ENCODE measurements at places on chromosomes 16 and 17.

- peaks cover 36% of the 10 kb centered on the region for H3K4me1 ChIP-seq
- H3K27ac ChIP-seq: no peak overlapping the region
- no peaks in the 10 kb centered on the region for H3K36me3 ChIP-seq
- DNase-seq: no peak
These were observed 1.3 kb upstream of the MRTFB start for GRCh38 chr16:14069818-14070217.

- no peaks in the 10 kb centered on the region for H3K36me3 ChIP-seq
- peaks cover 20% of the 10 kb centered on the region for H3K4me1 ChIP-seq
- peaks cover 54% of the 10 kb centered on the region for H3K27me3 ChIP-seq
- H3K27ac ChIP-seq: no peak within 1 kb of the TSS
- no peak for DNase-seq
- H3K4me3 ChIP-seq: peak within 1 kb of the TSS; percentile 60
These were observed at the start of gene DOC2A for GRCh38 chr16:30010844-30011713. Gene DOC2A (minus strand): TSS chr16:30011027. CDS start chr16:30010222, 805 bp downstream.

GRCh38 chr16:10868596-10869469 is 8.2 kb upstream of the CIITA start:
- H3K4me3 ChIP-seq: peak overlapping the region; percentile 41
- no peaks in the 10 kb centered on the region for H3K36me3 ChIP-seq
- H3K27me3 ChIP-seq: no peaks in the 10 kb centered on the region
- H3K27ac ChIP-seq: peak overlapping the region; percentile 81
- peak; percentile 52 for DNase-seq

DNA sequence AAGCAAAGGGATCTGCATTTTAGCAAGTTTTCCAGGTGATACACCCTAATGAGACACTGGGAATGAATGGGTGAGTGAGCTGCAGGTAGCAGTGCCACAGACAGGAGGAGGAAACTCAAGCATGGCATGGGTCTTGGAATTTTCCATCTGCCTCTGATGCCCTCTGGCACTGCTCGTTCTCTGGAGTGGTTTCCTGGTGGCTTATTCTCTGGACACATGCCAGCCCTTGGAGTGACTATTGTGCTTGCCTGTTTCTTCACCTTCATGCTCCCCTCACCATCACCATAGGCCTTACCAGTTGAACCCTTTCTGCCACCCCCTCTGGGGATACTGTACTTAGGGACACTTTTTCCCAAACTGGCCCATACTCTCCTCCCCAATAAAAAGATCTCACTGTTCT is 1.6 kb downstream of the COASY start:
- peak overlapping the region; percentile 96 for H3K4me3 ChIP-seq
- no peak for DNase-seq
- H3K4me1 ChIP-seq: peaks cover 66% of the 10 kb centered on the region
- peaks cover 24% of the 10 kb centered on the region for H3K36me3 ChIP-seq
- no peaks in the 10 kb centered on the region for H3K27me3 ChIP-seq
- H3K27ac ChIP-seq: no peak overlapping the region

- no peak overlapping the region for H3K27ac ChIP-seq
- H3K4me3 ChIP-seq: no peak overlapping the region
- DNase-seq: no peak
- no peaks in the 10 kb centered on the region for H3K4me1 ChIP-seq
- peaks cover 41% of the 10 kb centered on the region for H3K27me3 ChIP-seq
These were observed 6.6 kb downstream of the IL21R start for GRCh38 chr16:27408602-27409031.

GRCh38 chr17:10025224-10025623 is 120.2 kb upstream of the RCVRN start:
- DNase-seq: no peak
- peaks cover 65% of the 10 kb centered on the region for H3K4me1 ChIP-seq
- no peak overlapping the region for H3K27ac ChIP-seq
- H3K4me3 ChIP-seq: no peak overlapping the region
- H3K36me3 ChIP-seq: no peaks in the 10 kb centered on the region

DNA sequence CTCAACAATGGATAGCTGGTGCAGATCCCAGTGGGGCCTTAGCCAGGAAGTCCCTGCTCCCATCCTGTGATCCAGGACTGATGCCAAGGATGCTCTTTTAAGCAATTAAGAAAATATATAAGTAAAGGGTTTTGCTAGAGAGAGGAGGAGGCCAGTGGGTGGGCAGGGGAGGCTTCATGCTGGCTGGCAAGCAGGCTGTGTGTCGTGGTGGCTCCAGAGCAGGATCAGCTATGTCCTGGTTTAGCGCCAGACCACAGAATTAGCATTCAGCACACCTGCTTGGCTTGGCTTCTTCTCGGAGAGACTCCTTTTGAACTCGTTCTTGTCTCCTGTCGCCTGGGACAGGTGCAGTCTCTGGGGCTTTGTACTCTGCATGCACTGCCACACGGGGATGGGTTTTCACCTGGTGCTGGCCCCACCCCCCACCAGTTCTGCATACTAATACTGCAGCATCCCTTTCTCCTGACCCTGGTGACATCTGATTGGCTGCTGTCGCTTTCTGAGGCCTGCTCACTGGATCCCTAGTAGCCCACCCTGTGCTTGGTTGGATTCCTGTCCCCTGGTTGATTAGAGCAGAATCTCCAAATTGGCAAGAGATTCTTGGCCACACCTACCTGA is 66.1 kb downstream of the PLD6 start:
- peaks cover 41% of the 10 kb centered on the region for H3K4me1 ChIP-seq
- no peaks in the 10 kb centered on the region for H3K27me3 ChIP-seq
- no peak overlapping the region for H3K27ac ChIP-seq
- no peak for DNase-seq
- peaks cover 93% of the 10 kb centered on the region for H3K36me3 ChIP-seq
- H3K4me3 ChIP-seq: no peak overlapping the region

GRCh38 chr16:75097941-75098901 is 18.4 kb downstream of the LDHD start:
- H3K4me1 ChIP-seq: peaks cover 41% of the 10 kb centered on the region
- H3K4me3 ChIP-seq: no peak overlapping the region
- no peak for DNase-seq
- H3K27me3 ChIP-seq: no peaks in the 10 kb centered on the region
- peak overlapping the region; percentile 81 for H3K27ac ChIP-seq
- peaks cover 21% of the 10 kb centered on the region for H3K36me3 ChIP-seq

- H3K36me3 ChIP-seq: peaks cover 46% of the 10 kb centered on the region
- H3K4me3 ChIP-seq: no peak overlapping the region
- no peak for DNase-seq
- no peaks in the 10 kb centered on the region for H3K27me3 ChIP-seq
These were observed 4.2 kb downstream of the MSI2 start for GRCh38 chr17:57260325-57261083.

- H3K4me3 ChIP-seq: peak overlapping the region; percentile 9
- peak; percentile 81 for DNase-seq
- H3K4me1 ChIP-seq: peaks cover 99% of the 10 kb centered on the region
- H3K27ac ChIP-seq: peak overlapping the region; percentile 90
These were observed 119.8 kb downstream of the HIC1 start for GRCh38 chr17:2174468-2175293.

- no peaks in the 10 kb centered on the region for H3K27me3 ChIP-seq
- no peak overlapping the region for H3K4me3 ChIP-seq
- peaks cover 33% of the 10 kb centered on the region for H3K36me3 ChIP-seq
- no peak for DNase-seq
- peaks cover 27% of the 10 kb centered on the region for H3K4me1 ChIP-seq
- peak overlapping the region; percentile 5 for H3K27ac ChIP-seq
These were observed 4.6 kb upstream of the GHDC start for GRCh38 chr17:42198897-42199296.

GRCh38 chr17:33055746-33056145 is 64.1 kb downstream of the SPACA3 start:
- peaks cover 8% of the 10 kb centered on the region for H3K4me1 ChIP-seq
- H3K27ac ChIP-seq: peak overlapping the region; percentile 63
- no peak for DNase-seq
- peaks cover 31% of the 10 kb centered on the region for H3K27me3 ChIP-seq
- H3K36me3 ChIP-seq: no peaks in the 10 kb centered on the region
- no peak overlapping the region for H3K4me3 ChIP-seq

GRCh38 chr17:38569701-38570512 is 35.8 kb downstream of the SRCIN1 start:
- no peak overlapping the region for H3K27ac ChIP-seq
- peaks cover 12% of the 10 kb centered on the region for H3K4me1 ChIP-seq
- no peak overlapping the region for H3K4me3 ChIP-seq
- H3K36me3 ChIP-seq: no peaks in the 10 kb centered on the region
- no peak for DNase-seq

DNA sequence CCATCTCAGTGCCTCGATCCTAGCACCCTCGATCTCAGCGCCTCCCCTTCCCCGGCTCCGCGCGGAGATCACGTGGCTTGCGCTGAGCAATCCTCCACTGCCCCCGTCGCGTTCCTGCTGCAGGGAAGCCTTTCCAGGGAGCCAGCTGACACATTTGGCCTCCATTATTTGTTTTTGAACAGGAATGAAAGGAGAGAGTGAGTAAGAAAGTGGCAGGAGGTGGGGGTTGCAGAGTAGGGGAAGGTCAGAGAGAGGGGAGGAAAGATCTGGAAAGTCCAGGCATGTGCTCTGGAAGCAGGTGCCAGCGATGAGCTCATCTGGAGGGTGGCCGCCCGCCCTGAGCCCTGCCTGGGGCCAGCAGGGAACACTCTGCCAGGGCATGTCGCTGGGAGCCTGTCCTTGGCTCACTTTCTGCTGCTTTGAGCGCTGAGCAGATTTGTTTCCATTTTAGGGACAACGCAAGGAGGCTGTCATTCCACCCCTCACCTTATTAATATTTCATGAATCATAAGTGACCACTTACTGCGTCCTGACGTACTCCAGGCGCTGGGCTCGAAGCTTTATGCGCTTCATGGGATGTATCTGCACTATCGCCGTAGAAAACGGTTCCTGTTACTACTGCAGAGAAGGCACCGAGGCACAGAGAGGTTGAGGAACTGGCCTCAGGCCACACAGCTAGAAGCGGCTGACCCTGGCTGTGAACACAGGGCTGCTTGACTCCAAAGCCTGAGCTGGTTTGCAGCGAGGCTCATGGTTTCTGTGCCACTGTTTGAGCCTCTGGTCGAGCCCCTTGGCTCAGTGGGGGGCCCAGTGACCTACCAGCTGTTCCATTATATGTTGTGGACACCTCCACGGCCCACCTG is 283.1 kb downstream of the SEC14L1 start:
- H3K27me3 ChIP-seq: no peaks in the 10 kb centered on the region
- H3K27ac ChIP-seq: peak overlapping the region; percentile 85
- H3K4me3 ChIP-seq: peak overlapping the region; percentile 23

DNA sequence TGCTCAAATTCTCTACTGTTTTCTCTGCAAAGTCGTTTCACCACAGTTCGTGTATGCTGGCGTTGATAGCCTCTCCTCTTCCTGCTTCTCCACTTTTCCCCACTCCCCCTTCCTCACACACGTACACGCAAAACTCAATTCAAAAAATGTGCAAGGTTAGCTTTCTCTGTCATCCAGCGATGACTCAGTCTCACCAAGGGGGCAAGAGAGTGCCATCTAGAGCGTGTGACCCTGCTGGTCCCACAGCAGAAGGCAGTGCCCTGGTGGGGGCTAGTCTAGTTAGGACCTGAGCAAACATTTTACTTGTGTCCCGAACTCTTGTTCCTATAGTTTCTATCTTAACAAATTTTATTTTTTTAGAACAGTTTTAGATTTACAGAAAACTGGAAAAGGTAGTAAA is 121.2 kb upstream of the CHMP6 start:
- H3K27ac ChIP-seq: no peak overlapping the region
- H3K36me3 ChIP-seq: peaks cover 6% of the 10 kb centered on the region
- H3K4me1 ChIP-seq: peaks cover 36% of the 10 kb centered on the region
- H3K27me3 ChIP-seq: no peaks in the 10 kb centered on the region
- H3K4me3 ChIP-seq: no peak overlapping the region

DNA sequence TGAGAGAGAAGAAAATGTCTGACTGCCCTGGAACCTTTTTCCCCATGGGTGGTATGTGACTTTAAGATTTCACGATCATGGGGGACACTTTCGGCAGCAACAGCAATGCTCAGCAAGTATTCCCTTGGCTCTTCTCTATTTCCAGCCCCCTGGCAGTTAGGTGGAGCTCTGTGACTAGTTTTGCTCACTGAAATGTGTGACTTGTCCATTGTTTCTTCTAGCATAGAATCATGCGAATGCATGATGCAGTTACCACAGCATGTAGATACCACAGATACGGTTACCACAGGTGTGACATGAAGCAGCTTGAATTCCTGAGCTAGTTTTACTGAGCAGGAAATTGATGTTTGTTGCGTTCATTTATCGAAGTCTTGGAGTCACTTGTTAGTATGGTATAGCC is 1034.5 kb upstream of the EEF2KMT start:
- no peak overlapping the region for H3K4me3 ChIP-seq
- no peaks in the 10 kb centered on the region for H3K36me3 ChIP-seq
- no peaks in the 10 kb centered on the region for H3K4me1 ChIP-seq
- DNase-seq: no peak
- H3K27me3 ChIP-seq: no peaks in the 10 kb centered on the region

- DNase-seq: no peak
- peaks cover 80% of the 10 kb centered on the region for H3K36me3 ChIP-seq
- peaks cover 28% of the 10 kb centered on the region for H3K4me1 ChIP-seq
- H3K27ac ChIP-seq: peak overlapping the region; percentile 73
- no peaks in the 10 kb centered on the region for H3K27me3 ChIP-seq
These were observed 15.7 kb downstream of the PRSS27 start for GRCh38 chr16:2704166-2704982.

DNA sequence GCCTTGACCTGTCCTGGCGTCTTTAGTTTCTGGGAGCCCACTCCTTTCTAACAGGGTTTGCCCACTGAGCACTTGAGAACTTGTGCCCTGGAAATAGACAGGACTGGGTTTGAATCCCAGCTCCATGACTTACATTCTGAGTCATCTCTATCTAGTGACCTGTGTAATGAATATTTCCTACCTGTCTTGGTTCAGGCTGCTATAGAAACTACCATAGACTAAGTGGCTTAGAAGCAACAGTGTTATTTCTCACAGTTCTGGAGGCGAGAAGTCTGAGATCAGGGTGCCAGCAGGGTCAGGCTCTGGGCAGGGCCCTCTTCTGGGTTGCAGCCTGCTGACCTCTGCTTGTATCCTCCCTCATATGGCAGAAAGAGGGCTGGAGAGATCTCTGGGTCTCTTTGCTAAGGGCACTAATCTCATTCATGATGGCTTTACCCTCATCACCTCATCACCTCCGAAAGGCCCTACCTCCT is 110.7 kb upstream of the DHX40 start:
- H3K4me3 ChIP-seq: no peak overlapping the region
- H3K4me1 ChIP-seq: no peaks in the 10 kb centered on the region
- no peaks in the 10 kb centered on the region for H3K27me3 ChIP-seq

- no peaks in the 10 kb centered on the region for H3K4me1 ChIP-seq
- H3K27ac ChIP-seq: no peak overlapping the region
- H3K4me3 ChIP-seq: no peak overlapping the region
- no peaks in the 10 kb centered on the region for H3K27me3 ChIP-seq
- H3K36me3 ChIP-seq: no peaks in the 10 kb centered on the region
These were observed 338.0 kb downstream of the SLC39A11 start for GRCh38 chr17:72754513-72754912.

GRCh38 chr17:72710202-72710601 is 382.3 kb downstream of the SLC39A11 start:
- peaks cover 8% of the 10 kb centered on the region for H3K36me3 ChIP-seq
- no peaks in the 10 kb centered on the region for H3K4me1 ChIP-seq
- H3K4me3 ChIP-seq: no peak overlapping the region
- no peak overlapping the region for H3K27ac ChIP-seq

DNA sequence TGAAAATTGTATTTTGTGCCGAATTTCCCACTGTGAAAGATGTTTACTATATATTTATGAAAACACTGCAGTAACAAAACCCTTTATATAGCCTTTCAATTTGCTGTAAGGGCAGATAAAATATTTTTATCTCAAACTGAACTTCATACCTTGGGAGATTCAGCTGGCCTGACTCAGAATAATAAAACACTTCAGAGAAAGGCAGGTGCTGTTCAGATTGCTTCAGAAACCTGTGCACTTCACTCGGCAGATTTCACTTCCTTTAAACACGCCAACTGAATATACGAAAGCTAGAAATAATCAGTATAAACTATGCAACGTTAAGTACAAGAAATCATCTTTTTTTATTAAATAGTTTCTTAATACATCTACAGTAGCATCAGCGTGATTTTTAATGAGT is 839.1 kb upstream of the RBFOX1 start:
- H3K36me3 ChIP-seq: no peaks in the 10 kb centered on the region
- no peaks in the 10 kb centered on the region for H3K4me1 ChIP-seq
- H3K4me3 ChIP-seq: no peak overlapping the region
- no peak overlapping the region for H3K27ac ChIP-seq

Data from left ventricle myocardium inferior (tissue), 1 donor.